ENCODE measurements at places on chromosomes 1 and 21. TPM values are rescaled to one million over a fixed set of nuclear protein-coding genes. Genes with fewer than 3 reads are reported as not detected.

Gene FCGR3B
- 0.25 TPM for total RNA-seq

Gene MCOLN3
- total RNA-seq: not detected

Gene GJA5
- total RNA-seq: 0.98 TPM

Gene NBPF10
- total RNA-seq: 0.74 TPM

Gene IL19
- not detected for total RNA-seq

Gene CHIA
- not detected for total RNA-seq

Gene CD5L
- total RNA-seq: 0.49 TPM

Gene OR10Z1
- total RNA-seq: not detected

Gene NR5A2
- total RNA-seq: 0.25 TPM

Gene RPE65
- under 0.01 TPM for total RNA-seq

Gene CFHR2
- not detected for total RNA-seq

Gene DCST1
- 0.25 TPM for total RNA-seq

Gene CFAP74
- 0.25 TPM for total RNA-seq

Gene SLC45A1
- 5.9 TPM for total RNA-seq

Gene RNU1-4
- total RNA-seq: 73,230 TPM

Gene TEX38
- not detected for total RNA-seq

Gene PLA2G2F
- total RNA-seq: not detected

Gene TNFSF4
- total RNA-seq: 0.74 TPM

Gene HJV
- under 0.01 TPM for total RNA-seq

Gene OSCP1
- total RNA-seq: 12.8 TPM

Gene CYP4B1
- total RNA-seq: under 0.01 TPM

Gene AMY1C
- total RNA-seq: not detected

Gene SMPDL3B
- 0.25 TPM for total RNA-seq

Gene PKLR
- 0.49 TPM for total RNA-seq

Gene UMODL1
- total RNA-seq: not detected

Gene ARTN
- total RNA-seq: 0.49 TPM

Gene AJAP1
- total RNA-seq: 21.9 TPM

Gene ADARB1
- 17.9 TPM for total RNA-seq

Gene TMEM54
- 3.7 TPM for total RNA-seq

Gene ITLN2
- not detected for total RNA-seq
